ENCODE measurements at places on chromosomes 3 and 15.
A peak's percentile ranks its signal among the peaks of the same experiment; 100 is the strongest.

DNA sequence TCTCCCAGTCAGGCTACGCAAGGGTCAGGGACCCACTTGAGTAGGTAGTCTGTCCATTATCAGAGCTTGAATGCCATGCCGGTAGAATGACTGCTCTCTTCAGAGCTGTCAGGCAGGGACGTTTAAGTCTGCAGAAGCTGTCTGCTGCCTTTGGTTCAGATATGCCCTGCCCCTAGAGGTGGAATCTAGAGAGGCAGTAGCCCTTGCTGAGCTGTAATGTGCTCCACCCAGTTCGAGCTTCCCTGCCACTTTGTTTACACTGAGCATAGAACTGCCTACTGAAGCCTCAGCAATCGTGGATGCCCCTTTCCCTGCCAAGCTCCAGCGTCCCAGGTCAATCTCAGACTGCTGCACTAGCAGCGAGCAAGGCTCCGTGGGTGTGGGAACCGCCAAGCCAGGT is 57.5 kb upstream of the SETMAR start:
- peak; percentile 51 for DNase-seq

DNA sequence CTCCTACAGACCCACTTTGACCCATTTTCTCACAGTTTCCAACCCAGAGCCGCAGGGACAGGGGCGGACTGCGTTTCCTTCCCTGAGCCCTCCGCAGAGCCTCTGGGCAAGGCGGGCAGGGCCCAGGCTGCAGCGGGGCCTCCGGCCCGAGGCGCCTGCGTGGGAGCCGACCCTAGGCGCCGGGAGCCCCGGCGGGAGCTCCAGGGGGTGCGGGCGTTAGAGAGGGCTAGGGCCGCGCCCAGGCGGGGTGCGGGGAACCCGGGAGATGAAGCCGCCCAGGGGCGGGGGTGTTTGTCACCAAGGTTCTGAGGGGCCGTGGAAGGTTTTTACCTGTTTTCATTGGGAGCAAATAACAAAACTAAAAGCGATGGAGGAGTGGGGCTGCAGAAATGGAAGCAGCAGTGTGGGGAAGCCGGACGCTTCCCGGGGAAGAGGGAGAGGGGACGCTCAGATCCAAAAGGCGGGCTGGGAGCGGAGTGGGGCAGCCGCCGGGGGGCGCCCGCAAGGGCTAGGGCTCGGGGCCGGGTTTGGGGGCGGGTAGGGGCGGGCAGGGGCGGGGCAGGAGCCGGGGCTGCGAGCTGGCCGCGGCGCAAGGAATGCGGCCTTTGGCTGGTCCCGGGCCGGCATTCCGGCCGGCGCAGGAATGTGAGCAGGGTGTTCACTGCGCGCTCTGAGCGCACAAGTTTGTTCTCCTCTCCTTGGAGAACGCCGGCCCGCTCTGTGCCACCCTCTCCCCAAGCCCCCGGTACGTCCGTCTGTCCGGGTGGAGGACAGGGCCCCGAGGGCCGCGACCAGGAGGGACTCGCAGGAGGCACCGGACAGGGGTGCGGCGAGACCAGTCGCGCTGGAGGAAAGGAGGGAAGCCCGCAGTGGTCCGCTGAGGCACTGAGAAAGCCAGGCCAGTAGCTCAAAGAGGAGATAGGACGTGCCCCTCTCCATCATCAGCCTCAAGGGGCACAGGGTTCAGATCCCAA is 61.1 kb downstream of the AMOTL2 start:
- peak; percentile 92 for DNase-seq

GRCh38 chr3:11134794-11135193 is 19.5 kb upstream of the HRH1 start:
- no peak for DNase-seq

DNA sequence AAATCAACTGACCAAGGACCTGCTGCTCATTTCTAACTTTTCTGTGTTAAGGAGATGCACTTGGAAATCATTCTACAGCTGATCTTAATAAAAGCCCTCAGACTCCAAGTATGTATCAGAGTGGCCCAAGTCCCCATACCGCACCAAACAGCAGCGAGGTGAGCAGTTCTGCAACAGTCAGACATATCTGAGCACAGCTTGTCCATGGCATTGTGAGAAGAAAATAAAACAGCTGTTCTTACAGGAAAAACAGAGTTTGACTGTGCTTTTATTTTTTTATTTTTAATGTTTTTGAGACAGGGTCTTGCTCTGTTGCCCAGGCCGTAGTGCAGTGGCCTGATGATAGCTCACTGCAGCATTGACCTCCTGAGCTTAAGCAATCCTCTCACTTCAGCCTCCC is 131.8 kb downstream of the ADAMTS9 start:
- no peak for DNase-seq

GRCh38 chr3:97510795-97511194 is 253.8 kb upstream of the ARL6 start:
- DNase-seq = peak; percentile 71

DNA sequence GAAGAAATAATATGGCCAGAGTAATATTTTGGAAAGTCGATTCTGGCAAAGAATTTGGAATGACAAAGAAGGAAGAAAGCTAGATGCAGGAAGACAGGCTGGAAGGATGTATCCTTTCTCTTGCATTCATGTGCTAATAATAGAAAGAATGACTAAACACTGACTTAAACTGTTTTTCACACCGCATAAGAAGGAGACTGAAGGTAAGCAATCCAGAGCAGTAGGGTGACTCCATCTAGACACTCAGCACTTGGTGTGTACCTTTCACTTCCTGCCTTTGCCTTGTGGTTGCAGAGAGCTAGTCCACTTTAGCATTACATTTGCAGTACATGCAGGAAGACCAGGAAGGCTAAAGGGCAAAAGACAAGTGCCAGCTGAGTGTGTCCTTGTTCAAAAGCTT is 234.6 kb downstream of the RBMS3 start:
- peak; percentile 76 for DNase-seq

- DNase-seq = no peak
Observed at GRCh38 chr3:35857004-35857403, 217.7 kb downstream of the ARPP21 start.

GRCh38 chr3:187013159-187013716 is 82.9 kb downstream of the ST6GAL1 start:
- DNase-seq = no peak

DNA sequence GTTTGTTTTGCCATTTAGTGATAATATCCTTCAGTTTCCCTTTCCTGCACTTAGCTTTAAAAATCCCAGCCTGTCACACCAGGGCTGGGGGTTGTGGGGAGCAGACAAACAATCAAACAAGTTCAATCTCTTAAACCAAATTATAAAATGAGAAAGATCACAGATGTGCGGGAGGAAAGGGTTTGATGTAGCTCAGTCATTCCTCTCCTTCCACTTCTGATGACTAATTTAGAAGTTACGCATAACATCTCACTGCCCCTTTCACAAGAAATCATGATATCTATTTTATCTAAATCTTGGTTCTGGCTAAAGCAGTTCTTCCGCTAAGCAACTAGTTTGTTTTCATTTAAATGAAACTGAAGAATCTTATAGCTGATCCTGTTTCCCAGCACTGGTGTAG is 34.1 kb upstream of the ATG7 start:
- DNase-seq = no peak

DNA sequence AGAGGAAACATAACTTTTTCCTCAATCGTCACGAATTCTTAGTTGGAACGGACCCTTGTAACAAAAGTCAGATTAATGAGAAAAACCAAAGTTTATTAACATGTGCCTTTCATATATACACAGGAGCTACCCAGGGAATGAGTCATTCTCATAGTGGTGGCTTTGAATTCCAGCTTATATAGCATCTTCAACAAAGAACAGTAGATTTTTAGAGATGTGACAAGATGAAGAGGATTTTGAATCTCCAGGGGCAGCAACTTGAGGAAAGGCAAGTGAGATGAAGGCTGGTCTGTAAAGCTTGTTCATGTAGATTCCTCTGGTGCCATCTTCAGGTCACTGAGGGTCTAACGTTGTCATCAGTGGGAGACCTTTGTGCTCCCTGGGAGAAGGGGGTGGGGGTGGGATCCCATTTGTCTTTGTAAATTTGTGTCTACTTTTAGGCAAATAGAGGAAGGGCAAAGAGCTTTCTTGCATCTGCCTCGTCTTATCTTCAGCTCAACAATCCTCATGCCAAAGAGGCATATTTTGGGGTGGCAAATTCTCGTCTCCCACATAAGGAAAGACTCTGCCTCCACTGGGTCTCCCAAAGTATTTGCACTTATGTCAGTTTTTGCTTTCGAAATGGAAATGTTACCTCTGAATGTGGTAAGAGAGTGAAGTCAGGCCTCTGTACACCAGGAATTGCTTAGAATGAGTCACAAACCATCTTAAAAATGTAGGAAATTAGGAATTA is 29.5 kb downstream of the CLEC3B start:
- peak; percentile 93 for DNase-seq

DNA sequence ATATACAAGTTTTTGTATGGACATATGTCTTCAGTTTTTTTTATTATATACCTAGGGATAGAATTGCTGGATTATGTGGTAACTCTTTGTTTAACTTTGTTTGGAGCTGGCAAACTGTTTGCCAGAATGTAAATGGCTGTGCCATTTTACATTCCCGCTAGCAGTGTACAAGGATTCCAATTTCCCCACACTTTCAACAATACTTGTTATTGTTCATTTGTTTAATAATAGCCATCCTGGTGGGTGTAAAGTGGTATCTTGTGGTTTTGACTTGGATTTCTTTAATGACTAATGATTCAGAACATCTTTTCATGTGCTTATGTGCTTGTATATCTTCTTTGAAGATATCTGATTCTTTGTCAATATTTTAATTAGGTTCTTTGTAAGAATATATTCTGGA is 64.4 kb downstream of the ZNF609 start:
- no peak for DNase-seq

- DNase-seq = no peak
Observed at GRCh38 chr3:48001991-48002390, 14.2 kb downstream of the MAP4 start.

DNA sequence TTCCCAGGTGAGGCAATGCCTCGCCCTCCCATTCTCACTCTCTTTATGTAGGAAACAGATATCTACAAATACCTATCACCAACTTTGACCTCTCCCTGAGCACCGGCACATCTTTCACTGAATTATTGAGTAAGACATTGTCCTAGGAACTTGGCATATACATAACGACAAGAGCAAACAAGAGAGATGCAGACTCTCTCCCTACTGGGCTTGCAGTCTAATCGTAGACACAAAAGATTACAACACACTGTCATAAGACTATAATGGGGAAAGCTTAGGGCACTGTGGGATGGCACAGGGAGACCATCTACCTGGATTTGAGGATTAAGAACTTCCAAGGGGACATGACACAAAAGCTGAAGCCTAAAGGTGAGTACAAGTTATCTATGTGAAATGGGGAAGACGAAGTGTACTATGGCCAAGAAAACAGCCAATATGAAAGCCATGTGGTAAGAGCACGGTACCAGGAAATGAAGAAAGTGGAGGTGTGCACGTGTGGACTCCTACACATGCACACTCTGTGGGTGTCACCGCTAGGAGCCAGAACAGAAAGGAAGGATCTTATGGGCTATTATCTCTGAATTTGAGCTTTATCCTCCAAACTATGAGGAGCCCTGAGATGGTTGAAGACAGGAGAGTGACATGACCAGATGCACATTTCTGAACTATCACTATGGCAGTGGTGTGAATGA is 218.8 kb upstream of the STRIT1 start:
- DNase-seq = no peak

- DNase-seq = no peak
Observed at GRCh38 chr15:27970661-27971392, 128.3 kb downstream of the OCA2 start.

- DNase-seq = no peak
Observed at GRCh38 chr3:140842984-140843649, 98.5 kb upstream of the SLC25A36 start.

- DNase-seq = no peak
Observed at GRCh38 chr3:40593351-40593750, 68.6 kb downstream of the ZNF621 start.

GRCh38 chr3:197149-197827 is 725 bp downstream of the CHL1 start:
- DNase-seq = peak; percentile 19

DNA sequence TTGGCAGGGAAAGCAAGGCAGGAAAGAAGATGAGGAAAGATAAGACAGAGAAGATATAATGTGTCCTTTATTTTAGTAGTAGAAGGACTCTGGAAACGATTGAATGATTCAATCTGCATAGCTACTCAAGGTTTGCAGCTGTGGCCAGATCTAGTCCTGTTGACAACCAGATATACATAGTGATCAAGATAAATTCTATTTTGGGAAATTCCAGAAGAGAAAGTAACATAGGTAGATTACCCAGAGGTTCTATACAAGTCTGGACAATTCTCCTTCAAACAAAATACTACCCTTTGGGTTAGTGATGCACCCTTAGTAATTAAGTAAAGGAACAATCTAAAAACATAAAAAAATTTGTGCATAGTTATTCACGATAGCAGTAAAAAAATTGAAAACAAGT is 9.4 kb downstream of the TERC start:
- DNase-seq = no peak

DNA sequence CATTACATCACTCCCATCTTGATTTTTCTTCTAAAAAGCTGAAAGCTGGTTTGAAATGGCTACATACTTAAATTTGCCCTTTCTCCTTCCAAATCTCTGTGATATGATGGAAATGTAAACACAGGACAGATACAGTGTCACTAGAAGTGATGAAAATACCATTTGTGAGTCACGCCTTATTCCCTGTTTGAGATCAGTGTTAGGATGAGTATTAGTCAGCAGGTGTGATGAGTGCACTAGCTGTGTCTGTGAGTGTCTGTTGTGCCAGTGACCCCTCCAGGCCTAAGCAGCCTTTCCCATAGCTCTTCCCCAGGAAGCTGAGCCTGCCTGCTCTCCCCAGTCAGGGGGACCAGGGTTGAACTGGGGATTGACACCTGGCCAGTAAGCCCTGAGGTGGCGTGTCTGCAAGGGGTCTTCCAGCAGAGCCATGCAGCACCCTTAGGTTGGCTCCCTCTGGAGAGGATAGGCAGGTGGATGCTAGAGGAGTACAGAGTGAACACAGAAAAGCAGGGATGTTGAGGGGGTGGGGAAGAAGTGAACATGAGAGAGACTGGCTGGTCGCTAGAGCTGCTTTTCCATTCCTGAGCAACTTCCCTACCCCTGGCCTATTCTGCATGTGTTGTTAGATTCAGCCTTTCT is 92.0 kb downstream of the PDE8A start:
- no peak for DNase-seq

- no peak for DNase-seq
Observed at GRCh38 chr3:55842204-55842603, 355.1 kb upstream of the WNT5A start.
